Brain pericyte (primary cell): ENCODE measurements at places on chromosomes 1 and 21.

- DNase-seq: no peak
Measured at GRCh38 chr1:191405417-191405816, 752.8 kb upstream of the RGS18 start.

DNA sequence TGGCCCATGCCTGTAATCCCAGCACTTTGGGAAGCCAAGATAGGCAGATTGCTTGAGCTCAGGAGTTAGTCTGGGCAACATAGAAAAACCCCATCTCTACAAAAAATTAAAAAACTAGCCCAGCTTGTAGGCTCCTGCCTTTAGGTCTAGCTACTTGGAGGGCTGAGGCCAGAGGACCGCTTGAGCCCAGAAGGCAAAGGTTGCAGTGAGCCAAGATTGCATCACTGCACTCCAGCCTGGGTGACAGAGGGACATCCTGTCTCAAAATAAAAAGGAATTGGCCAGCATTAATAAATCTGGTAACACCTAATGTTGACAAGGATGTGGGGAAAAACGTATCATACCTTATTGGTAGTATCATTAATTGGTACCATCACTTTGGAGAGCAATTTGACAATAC lies 396.2 kb downstream of the PLPP3 start:
- no peak for DNase-seq

DNA sequence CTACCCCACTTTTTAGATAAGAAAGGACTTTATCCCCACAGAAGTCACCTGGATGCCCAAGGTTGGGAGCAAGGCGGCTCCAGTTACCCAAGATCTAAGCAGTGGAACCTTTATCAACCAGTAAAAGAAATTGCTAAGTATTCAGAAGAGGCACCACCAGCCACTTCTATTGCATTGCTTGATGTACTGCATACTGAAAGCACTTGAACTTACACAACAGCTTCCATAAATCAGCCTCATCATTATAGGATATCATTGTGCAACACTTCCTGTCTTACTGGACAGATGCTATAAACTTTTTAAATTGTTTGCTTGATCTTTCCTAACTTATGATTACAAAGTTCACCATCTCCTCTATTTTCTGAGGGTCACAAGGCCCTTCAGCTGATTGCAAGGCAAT lies 642.7 kb upstream of the CXADR start:
- DNase-seq: no peak

- no peak for DNase-seq
Measured at GRCh38 chr1:225906467-225906866, 17.5 kb upstream of the LEFTY1 start.

- DNase-seq: no peak
Measured at GRCh38 chr1:29465755-29466154, 229.4 kb downstream of the PTPRU start.

GRCh38 chr1:145884675-145885074 lies 991 bp downstream of the ANKRD35 start:
- no peak for DNase-seq

DNA sequence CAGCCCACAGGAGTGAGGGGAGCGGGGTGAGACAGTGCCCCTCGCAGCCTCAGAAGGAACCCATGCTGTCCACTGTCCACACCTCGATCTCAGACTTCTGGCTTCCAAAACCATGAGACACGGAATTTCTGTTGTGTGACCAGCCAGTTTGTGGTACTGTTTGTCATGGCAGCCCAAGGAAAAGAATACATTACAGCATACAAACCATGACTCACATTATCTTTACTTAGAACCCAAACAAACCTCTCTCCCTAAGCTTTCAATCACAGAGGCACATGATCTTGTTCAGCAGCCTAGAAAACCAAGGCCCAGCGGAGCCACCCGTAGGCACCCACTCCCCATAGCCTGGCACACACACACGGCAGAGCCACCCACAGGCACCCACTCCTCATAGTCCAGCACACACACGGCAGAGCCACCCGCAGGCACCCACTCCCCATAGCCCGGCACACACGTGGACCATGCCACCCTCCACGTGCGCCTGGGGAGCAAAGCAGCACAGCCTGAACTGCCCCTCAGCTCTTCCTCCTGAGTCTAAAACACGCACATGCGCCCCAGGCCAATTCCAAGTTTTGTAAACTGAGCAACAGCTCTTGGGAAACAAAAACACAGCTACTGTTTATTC lies 458 bp upstream of the KRTAP10-4 start:
- DNase-seq: no peak

- DNase-seq: no peak
Measured at GRCh38 chr1:168347630-168348029, 67.0 kb downstream of the TBX19 start.

- no peak for DNase-seq
Measured at GRCh38 chr1:156547434-156547833, 24.9 kb downstream of the IQGAP3 start.

DNA sequence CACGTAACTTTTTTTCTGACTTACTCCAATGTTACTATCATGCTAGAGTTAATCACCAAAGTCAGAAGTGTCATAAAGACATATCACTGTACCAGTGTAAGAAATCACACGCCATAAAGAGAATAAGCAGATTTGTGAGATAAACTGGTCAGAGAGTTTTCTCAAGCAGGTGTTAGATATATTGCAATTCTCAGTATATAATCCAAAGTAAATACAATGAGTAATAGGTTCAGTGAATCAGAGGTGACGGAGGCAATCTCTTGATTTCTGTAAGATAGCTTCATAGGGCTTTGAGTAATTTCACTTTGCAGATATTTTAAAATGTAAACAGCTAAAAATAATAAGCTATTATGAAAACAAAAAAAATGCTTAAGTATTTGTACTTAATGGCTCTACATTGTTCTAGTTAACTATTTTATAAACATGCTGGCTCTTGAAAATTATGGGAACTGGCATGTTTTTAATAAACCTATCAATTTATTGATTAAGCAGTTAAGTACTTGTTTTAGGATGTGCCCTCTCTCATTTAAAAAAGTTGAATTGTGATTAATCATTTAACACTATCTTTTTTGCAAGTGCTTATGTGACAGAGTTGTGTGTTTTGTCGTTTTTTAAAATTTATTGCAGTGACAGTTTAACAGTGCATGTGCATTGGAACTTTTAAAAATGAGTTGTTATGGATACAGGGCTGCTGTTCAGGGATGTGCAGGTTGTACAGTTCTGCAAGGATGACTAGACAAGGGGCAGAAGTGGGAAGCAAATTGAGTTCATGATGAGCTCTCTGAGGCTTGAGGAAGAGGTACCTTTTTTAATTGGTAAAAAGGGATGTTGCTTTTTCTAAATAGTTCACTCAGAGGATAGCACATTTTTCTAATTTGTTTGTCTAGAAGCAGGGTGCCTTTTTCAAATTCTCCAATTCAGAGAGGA lies 119.1 kb downstream of the USP25 start:
- DNase-seq: no peak
